Activated T-cell treated with anti-CD3 and anti-CD28 coated beads, Interleukin-2, amount 50 U/mL, for 4 hours (primary cell): ENCODE measurements at places on chromosomes 3 and 15.

- DNase-seq: no peak
These were observed 192.7 kb downstream of the ZIC4 start for GRCh38 chr3:147213633-147214032.

DNA sequence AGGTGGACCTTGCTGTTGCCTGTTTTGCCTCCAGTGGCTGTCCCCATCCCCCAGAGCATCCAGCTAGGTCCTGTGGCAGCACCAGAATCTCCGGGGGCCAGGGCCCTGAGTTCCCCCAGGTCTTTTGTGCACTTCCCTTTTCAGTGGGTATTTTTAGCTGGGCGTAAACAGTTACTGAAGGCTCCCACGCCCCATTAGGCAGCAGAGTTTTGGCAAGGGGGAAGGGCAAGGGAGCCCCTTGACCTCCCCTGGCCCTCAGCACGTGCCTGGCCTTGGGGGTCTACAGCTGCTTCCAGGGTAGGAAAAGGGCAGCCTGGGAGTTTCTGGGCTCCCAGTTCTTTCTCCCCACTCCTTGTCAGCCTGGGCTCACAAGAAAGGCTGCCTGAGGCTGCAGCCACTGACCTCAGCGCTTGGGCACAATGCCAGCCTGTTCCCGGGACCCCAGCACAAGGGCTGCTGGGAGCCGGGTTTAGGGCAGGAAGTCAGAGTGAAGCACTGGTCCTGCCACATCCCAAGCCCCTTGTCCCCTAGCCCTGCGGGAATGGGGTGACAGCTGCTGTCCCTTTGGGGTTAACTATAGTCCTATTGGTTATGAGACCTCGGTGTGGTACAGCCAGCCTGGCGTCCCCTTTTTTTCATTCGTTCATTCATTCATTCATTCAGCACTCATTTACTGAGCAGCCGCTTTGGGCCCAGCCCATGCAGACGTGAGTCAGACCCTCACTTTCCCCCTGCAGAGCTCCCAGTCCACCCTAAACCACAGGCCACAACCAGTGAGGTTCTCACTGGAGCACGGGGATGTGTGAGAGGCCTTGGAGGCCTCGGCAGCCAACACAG is 8.4 kb downstream of the CSK start:
- DNase-seq: no peak

DNA sequence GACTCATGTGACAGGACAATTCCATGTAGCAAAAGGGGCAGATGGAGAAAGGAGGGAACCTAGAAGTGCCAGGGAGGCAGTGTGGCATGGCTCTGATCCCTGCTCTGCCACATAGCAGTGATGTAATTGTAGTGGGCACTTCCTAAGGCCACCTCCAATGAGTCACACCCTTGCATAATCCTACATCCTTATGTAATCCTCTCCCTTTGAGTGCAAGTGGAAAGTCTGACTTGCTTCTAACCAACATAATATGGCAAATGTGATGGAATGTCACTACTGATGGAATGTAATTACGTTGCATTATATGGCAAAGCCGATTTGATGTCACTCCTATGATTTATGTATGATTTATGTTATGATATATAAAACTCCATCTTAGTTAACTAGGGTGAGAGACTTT is 72.9 kb upstream of the ATP2C1 start:
- DNase-seq: no peak

DNA sequence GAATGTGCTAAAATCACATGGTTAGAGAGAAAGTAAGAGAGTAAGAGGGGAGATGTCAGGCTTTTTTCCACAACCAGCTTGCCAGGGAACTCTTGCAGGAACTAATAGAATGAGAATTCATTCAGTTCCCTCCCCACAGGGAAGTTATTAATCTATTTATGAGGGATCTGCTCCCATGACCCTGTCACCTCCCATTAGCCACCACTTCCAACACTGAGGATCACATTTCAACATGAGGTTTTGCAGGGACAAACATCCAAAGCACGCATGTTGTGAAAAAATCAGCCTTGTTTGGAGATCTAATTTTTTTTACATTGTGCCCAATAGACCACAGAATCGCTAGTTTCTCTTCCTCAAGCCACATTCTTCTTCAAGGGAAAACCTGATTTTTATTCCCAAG is 904.0 kb downstream of the TBL1XR1 start:
- DNase-seq: no peak

DNA sequence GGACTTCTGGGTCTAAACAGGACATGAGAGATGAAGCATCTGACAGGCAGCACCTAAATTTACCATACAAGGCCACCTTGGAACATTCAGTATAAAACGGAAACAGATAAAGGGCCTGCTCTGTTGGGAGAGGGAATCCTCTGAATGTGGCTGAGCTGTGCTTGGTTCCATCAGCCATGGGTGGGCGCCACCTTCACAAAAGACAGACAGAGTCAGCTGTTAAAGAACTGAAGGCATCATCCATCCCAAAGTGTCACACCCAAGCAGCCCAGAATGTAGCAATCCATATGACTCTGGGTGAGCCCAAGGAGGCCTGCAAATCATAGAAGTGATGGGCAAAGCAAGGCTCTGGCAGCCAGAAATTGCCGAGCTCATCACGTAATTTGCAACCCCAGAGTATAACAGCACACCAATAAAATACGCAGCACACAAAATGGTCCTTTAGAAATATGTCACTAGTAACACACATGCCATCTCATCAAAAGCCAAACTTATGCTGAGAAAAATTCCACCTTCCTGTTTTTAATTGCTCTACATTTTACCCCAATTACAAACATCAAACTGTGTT is 24.8 kb upstream of the RBP1 start:
- DNase-seq: no peak

DNA sequence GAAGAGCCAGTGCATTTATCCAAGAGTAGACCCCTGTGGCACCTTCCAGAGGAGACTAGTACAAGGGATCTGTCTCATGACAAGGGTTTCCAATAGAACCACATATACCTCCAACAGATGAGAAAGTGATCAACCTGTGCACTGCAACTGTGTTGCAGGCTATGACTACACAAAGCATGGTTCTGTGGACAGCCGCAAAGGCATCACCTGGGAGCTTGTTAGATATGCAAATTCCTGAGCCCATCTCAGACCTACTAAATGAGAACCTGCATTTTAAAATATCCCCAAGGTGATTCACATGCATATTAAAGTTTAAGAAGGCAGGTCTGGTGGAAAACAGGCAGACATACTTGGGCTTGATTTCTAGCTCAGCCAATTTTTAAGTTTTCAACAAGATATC is 368.7 kb downstream of the FOXP1 start:
- DNase-seq: no peak

DNA sequence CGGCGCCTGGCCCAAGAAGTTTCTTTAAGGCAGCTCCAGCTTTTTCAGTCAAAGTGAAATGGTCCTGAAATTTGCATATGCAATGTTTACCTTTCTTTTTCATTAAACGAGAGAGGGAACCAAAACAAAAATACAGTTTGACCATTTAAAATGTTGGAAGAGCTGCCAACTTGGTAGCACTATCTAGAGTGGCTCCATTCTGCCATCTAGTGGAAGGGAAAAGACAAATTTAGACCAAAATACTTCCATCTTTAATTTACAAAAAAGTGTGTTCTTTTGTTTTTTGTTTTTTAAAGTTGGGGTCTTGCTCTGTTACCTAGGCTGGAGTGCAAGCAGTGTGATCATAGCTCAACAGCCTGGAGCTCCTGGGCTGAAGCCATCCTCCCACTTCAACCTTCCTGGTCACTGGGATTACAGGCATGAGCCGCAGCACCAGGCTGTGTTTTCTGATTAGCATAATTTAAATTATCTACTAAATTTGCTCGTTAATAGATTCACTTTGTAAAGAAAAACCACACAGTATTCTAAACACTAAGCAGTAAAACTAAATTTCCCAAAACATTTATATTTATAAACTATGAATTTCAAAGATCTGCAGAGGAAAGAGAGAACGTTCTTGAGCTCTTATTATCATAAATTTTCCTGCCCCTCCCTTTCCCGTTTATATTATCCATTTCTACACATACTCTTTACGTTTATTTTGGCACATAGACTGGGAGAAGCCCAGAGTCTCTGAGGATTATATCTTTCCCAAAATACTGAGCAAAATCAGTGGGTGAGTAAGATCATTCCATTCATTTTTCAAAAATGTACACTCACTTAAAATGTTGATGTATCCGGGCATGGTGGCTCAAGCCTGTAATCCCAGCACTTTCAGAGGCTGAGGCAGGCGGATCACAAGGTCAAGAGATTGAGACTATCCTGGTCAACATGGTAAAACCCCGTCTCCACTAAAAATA is 15.4 kb upstream of the RFC4 start:
- no peak for DNase-seq

DNA sequence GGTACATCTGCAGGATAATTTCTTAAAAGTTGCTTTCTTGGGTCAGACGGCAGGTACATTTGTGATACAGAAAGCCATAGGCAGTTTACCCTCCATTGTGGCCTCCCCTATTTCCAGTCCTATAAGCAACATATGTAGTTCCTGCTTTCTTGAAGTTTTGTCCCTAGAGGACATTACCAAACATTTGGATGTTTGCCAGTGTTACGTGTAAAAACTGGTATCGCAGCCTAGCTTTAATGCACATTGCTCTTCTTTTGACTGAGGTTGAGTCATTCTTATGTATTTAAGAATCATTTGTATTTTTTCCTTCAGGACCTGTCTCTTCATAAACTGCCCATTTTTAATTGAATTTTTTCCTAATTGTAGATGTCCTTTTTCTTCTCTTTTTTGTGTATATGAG is 114.3 kb downstream of the DIPK2A start:
- no peak for DNase-seq

GRCh38 chr15:45604326-45604725 is 17.1 kb downstream of the BLOC1S6 start:
- DNase-seq: no peak

- no peak for DNase-seq
These were observed 142.1 kb downstream of the NUP210 start for GRCh38 chr3:13277860-13278531.

DNA sequence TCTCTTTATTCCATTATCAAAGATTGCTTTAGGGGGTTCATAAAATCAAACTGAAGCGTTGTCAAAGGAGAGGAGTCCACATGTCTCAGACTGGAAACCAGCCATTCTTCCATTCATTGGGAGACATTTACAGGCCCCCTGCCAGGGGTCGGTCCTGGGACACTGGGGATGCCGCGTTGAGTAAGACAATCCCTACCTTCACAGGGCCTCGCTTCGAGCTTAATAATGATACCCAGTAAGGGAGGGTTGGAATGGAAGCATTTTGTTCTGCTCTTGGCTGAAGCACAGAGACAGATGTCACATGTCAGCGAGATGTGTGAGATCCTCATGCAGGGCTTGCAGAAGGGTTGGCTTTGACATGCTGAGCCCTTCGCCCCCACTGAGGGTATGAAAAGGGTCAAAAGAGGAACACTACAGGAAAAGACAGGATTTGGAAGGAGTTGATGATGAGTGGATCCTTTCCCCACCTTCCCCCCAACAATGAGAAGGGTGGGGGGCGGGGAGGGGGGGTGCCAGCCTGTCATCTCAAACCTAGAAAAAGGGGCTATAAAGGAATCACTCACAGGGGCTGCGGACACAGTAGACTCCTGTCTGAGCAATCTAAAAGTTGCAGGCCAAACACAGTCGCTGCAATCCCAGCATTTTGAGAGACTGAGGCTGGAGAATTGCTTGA is 25.6 kb upstream of the ARL8B start:
- no peak for DNase-seq

- DNase-seq: no peak
These were observed 137.8 kb upstream of the MYRIP start for GRCh38 chr3:39671600-39671999.

DNA sequence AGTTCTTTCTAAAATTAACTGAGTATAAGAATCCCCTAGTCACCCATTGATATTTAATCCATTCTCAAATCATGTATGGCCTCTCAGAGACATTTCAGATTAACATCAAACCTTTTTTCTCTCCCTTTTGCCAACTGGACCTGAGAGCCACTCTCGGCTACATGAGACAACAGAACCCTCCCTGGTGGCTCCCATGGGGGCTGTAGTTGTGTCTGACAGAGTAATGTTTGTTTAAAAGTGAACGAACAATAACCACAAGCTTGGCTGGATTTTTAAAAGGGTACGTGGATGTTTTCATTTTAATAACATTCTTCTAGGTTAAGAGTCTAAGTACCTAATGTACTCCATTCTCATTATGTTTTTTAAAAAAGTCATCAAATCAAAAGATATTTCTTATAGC is 37.1 kb downstream of the P3H2 start:
- no peak for DNase-seq
